ENCODE measurements at places on chromosomes 16 and 17.

DNA sequence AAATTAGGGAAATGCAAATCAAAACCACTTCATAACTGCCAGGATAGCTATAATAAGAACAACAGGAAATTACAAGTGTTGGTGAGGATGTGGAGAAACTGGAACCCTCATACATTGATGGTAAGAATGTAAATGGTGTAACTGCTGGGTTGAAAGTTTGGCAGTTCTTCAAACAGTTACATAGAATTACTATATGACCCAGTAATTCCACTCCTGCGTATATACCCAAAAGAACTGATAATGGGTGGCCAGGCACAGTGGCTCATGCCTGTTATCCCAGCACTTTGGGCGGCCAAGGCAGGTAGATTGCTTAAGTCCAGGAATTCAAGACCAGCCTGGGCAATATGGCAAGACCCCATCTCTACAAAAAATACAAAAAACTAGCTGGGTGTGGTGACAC lies 4.5 kb upstream of the CMTM4 start:
- no peak for DNase-seq

GRCh38 chr16:11032922-11033291 lies 88.5 kb downstream of the CLEC16A start:
- DNase-seq = no peak

DNA sequence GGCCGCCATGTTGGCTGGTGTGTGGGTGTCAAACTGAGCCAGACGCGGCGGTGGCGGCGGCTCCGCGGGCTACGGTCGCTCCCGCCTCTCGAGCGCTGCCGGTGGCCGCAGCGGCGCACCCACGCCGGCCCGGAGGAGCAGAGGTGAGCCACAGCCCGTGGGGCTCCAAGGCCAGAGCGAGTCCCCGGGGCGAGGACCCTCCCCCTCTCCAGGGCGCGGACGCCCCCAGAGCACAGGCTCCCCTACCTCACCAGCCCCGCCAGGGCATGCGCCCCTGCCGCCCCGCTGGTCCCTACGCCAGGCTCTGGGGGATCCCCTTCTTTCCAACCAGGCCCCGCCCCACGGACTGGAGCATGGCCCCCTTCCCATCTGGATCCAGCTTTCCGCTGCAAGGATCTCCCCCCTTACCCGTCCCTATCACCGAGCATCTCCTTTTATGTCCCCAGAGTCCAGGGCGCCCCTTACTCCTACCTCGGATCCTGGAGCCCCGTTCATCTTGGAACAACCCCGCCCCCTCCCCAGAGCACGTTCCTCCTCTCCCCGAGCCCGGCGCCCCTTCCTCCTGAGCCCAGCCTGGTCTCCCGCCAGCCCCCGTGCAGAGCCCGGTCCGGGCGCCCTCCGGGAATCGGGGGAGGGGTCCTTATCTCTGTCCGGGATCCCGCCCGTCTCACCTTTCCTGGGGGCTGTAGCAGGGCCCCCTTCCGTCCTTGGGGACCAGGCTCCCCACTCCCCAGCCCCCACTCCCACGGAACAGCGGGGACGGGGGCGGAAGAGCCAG lies 412 bp downstream of the EPN2 start:
- DNase-seq = no peak

DNA sequence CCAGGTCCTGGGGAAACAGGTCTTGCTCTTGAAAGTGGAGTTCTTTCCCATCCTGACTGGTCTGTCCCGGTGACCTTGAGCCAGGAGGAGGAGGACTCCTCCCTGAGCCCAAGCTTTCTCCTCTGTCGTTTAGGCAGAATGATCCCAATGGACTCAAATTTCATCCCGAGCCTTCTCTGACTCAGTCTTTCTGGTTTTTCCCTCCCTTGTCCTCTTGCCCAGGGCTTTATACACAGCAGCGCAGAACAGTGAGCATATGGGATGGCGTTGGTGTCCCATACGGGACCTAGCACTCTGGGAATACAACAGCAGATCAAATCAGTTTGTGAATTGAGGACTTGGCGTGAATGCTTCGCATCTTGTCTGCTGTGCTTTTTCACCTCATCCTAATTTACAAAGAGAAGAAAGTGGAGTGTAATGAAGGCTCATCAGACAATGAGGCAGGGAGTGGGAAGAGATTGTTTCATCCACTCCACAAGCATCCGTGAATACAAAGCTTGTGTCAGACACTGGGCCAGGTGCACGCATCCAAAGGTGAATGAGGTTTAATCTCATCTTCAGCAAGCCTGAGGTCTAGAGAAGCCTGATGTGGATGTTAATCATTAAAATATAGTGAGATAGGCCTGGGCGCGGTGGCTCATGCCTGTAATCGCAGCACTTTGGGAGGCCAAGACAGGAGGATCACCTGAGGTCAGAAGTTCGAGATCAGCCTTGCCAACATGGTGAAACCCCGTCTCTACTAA lies 1.1 kb upstream of the XYLT1 start:
- DNase-seq = no peak

DNA sequence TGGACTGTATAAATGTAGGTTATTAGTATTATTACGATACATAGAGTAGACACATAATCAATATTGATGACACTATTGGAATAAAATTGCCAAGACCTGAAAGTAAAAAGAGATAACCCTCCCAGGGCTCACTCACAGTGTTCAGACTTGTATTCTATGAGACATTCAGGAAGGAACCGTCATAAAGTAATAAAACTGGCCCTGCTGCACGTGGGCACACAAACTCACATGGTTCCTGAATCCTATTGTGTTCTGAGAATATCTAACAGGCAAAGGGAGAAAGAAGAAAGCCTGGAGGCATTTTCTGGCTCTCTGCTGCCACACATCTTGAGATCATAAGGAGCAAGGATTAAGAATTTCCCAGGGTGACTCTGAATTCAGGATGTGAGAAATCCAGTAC lies 575.9 kb downstream of the HS3ST4 start:
- DNase-seq = no peak

- no peak for DNase-seq
These were observed 60.4 kb downstream of the PDPK1 start for GRCh38 chr16:2598133-2598641.

Measured in foreskin melanocyte (primary cell).